ENCODE measurements at places on chromosomes 7 and 10.

DNA sequence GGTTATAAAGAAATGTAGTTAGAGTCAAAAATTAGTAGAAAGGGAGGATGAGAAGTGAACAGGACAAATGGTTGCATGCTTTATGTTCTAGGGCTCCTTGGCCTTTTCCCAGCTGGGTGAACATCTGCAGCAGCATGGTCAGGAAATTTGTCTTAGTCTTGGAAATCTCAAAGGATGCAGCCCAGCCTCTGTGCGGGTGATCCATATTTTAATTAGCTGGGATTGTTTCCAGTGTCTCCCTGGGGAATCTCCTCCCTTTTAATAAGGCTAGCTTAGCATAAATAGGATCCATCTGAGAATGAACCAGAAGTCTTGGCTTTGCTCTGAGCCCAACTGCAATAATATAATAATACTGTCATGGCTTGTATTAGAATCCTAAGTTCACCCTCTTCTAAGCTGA lies 198.3 kb downstream of the PRKG1 start:
- peak; percentile 54 for DNase-seq

- DNase-seq, result no peak
Measured at GRCh38 chr7:31305260-31305659, 35.3 kb downstream of the NEUROD6 start.

DNA sequence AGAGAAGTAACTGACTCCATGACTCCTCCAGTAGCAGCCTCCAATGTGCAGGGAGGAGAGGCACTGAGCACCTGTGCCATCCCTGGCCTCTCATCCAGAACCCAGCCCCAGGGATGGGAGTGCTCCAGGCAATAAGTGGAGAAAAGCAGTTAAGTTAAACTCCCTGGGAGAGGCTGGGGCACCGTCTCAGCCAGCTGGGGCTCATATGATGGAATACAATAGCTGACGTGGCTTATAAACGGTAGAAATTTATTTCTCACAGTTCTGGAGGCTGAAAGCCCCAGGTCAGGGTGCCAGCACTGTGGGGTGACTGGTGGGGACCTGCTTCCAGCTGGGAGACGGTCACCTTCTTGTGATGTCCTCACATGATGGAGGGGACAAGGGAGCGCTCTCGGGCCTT lies 94.7 kb downstream of the RAMP3 start:
- no peak for DNase-seq

- no peak for DNase-seq
Measured at GRCh38 chr10:46995234-46995633, 84.0 kb downstream of the PTPN20 start.

- no peak for DNase-seq
Measured at GRCh38 chr7:11077816-11078215, 104.1 kb downstream of the PHF14 start.

DNA sequence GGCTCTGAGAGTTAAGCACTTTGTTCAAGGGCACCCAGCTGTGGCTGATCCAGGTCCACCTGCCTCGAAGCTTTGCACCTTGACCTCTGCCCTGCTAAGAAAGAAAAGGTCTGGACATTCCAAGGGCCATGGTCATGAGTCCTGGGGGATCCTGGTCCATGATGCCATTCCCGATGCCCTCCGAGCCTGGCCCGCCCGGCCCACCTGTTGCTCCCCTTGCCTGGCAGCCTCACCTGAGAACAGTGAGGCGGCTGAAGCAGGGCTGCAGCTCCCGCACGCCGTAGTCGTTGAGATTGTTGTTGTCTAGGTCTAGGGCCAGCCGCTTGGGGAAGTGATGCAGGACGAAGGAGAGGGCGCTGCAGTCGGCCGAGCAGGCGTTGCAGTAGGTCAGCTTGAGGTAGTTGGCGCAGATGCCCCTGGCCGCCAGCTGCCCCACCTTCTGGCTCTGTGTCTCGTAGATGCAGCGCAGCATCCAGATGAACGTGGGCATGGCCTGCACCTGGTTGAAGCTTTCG lies 27.5 kb downstream of the NOD1 start:
- DNase-seq, result no peak

GRCh38 chr7:131355917-131356777 lies 28.5 kb downstream of the MKLN1 start:
- DNase-seq, result no peak

DNA sequence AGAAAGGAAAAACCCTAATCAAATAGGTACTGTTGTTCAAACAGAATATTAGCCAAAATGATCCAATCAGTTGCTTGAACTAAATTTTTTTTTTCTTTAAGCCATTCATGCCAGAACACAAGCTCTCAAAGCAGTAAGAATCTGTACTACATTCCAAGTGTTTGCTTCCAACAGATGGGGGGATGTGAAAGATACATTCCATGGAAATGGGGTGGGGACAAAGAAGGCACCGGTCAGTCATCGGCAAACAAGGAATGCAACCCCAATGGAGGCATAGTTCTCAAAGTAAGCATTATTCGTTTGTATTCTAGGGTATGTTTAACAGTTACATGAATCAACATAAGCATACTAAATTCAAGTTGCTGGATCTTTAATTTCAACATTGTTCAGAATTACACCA lies 32.5 kb downstream of the C10orf143 start:
- DNase-seq, result no peak

DNA sequence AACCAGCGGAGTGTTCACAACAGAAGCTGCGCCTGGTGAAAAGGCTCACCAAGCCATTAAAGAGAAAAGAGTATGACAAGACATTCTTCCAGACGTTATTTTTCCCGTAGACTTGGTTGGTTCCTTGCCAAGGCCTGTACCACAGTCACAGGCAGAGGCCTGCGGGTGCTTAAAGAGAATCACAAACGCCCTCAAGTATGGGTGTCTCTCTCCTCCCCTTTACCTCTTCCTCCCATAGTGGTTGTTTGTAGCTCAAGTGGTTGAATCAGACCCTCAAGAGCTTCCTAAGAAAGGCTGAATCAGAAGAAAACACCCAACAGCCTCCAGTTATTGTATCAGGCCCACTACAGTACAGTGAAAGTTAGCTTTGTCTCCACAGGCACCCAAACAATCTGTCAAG lies 169.0 kb downstream of the CREB5 start:
- DNase-seq, result no peak

DNA sequence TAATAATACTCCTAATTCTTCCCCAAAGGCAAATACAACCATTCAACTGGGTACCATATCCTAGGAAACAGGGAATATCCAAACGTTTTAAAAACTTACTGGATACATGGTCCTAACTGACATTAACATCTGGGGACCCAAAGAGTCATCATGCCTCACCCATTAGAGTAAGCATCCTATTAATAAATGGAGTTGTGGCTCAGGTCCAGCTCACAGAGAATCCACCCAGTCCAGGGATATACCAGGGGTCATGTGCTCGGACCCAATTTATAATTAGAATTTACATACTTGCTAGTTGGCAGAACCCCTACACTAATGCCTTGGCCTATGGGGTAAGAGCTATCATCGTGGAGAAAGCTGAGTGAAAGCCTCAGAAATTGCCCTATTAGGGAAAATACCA lies 670.0 kb downstream of the XPNPEP1 start:
- no peak for DNase-seq

- DNase-seq, result no peak
Measured at GRCh38 chr10:96255549-96256333, 15.6 kb downstream of the BLNK start.

- peak; percentile 73 for DNase-seq
Measured at GRCh38 chr10:16832351-16833080, 15.3 kb upstream of the RSU1 start.

DNA sequence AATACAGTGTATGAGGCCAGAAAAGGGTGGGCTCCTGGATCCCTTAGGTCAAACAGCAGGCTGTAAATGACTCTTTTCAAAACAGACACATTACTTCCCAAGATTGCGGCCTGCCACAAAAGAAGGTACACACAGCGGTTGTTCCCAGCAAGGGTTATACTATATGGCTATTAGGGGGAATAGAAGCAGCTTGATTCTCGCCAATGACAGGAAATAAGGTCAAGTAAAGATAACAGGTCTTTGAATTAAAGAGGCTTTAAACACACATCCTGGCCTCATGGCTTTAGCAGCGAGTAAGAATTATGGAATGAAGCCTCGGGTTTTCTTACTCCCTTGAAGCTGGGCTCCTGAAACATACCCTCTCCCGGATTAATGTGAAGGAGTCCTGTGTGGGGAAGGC lies 58.3 kb downstream of the CYP26A1 start:
- no peak for DNase-seq

GRCh38 chr7:128203710-128204214 lies 37.3 kb upstream of the LEP start:
- DNase-seq, result no peak

- no peak for DNase-seq
Measured at GRCh38 chr10:5532618-5533097, 7.9 kb downstream of the CALML3 start.

DNA sequence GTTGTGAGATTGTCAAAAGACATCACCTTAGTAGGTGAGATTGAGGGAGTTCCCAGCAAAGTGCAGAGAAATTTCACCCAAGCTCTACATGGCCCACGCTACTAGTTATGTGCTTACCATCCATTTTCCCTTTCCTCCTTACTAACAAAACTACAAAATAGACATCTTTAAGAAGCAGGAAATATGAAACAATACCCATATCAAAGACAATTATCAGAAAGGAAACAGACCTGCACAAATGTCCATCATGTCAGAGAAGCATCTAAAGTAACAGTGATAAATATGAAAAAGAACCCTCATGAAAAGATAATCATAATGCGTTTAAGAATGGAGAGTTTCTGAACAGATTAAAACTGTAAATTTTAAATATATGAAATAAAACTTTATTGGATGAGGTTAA lies 28.2 kb downstream of the GIMAP4 start:
- DNase-seq, result no peak

DNA sequence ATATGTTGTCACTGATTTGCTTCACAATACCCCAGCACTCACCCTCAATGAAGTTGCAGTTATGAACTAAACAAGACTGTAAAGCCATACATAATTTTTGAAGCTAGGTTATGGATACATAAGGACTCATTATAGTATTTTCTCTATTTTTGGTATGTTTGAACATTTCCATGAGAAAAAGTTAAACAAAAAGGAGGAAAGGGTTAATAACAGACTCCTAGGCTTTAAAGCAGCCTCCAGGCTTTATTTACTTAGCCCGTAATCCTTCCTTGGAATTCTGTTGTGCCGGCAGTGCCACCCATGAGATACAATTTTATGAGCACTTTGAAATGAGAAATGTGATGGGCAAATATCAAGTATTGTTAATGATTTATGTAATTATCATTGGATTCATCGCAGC lies 2.1 kb upstream of the DENND11 start:
- no peak for DNase-seq

GRCh38 chr7:33428415-33428814 lies 299.1 kb downstream of the BBS9 start:
- no peak for DNase-seq

DNA sequence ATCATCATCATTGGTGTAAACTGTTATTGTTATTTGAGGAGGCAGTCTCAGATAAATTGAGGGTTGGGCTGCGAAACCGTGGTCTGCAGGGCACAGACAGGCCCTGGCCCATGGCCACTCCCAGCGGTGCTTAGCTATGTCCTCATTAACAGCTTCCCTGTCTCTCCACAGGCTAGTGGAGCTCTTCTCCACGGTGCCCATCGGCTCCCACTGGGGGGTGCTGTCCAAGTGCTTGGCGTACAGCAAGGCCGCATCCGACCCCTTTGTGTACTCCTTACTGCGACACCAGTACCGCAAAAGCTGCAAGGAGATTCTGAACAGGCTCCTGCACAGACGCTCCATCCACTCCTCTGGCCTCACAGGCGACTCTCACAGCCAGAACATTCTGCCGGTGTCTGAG lies 21.6 kb downstream of the GPR26 start:
- no peak for DNase-seq

DNA sequence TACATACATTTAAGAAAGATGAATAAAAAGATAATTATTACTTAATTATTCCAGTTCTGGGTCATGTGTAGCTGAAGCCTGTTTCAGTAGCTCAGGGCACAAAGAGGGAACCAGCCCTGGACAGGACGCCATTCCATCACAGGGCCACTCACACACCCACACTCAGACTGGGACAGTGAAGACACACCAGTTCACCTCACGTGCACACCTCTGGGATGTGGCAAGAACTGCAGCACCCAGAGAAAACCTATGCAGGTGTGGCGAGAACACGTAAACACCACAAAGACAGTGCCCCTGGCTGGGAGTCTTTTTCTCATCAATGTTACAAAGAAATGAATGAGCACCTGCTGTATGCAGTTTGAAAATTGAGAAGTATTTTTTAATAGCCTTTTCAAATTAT lies 1.6 kb upstream of the IDI1 start:
- DNase-seq, result no peak

- DNase-seq, result no peak
Measured at GRCh38 chr7:44911911-44912310, 26.6 kb upstream of the PURB start.

- DNase-seq, result no peak
Measured at GRCh38 chr10:102231357-102232318, 5.5 kb downstream of the ELOVL3 start.

DNA sequence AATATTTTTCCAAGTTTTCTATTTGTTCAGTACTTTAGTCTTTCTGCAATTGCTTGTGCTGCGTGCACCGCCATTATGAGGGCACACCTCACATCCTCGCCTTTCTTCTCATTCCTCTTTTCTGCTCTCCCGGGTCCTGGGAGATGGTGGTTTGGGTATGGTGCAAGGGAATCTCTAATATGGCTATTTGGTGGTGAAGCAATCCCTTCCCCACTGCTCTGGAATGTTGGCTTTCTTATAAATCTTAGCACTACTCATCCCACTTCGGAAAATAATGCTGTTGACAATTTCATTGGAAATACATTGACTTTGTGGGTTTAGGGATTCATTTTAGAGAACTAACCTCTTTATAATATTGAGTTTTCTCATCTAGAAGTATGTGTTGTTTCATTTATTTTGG lies 1.9 kb upstream of the GCK start:
- no peak for DNase-seq
